Activated CD4-positive, alpha-beta memory T cell treated with anti-CD3 and anti-CD28 coated beads, Interleukin-2, amount 10 ng/mL, durations not matched to agents 7 days and 5 days (primary cell): ENCODE measurements at places on chromosomes 1 and 21. TPM values are rescaled to one million over a fixed set of nuclear protein-coding genes. Genes with fewer than 3 reads are reported as not detected.

DNA sequence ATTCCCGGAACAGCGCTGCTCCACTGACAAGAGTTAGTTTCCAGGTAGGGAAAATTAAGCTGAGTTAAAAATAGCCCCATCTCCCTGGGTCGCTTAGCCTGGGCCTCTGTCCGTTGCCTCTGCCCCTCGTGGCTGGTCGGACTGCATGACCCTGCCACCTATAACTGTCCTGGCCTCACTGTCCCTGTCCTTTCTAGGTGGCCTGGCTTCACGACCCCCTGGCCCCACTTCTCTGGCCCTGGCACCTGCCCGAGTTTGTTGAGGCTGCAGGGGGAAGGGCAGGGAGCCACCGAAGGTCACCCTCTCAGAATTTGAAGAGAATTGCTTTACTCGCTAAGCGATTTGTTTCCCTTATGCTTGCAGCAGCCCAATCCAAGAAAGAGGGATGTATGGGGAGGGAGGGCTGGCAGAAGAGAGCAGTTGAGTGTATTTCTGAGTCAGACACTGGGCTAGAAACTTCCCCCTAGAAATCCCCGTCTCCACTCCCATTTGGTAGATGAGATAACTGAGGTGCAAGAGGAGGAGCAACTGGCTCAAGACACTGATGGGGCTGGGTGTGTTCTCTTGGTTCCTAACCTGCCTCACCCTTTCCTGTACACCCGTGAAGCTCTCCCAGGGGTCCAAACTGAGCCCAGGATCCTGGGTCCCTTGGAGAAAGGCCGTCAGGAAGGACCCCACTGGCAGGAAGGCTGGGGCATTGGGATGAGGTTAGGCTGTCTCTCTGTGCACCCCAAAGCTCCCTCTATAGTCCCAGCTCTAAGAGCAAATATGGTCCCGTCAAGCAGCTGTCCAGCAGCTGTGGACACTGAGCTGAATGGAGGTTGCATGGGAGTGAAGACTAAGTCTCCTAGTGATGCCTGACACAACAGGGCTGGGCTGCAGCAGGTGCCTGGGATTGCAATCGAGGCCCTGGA is 2.9 kb upstream of the EDN2 start:
- DNase-seq, result no peak

PAQR6 gene
- total RNA-seq, result 6.3 TPM

DNA sequence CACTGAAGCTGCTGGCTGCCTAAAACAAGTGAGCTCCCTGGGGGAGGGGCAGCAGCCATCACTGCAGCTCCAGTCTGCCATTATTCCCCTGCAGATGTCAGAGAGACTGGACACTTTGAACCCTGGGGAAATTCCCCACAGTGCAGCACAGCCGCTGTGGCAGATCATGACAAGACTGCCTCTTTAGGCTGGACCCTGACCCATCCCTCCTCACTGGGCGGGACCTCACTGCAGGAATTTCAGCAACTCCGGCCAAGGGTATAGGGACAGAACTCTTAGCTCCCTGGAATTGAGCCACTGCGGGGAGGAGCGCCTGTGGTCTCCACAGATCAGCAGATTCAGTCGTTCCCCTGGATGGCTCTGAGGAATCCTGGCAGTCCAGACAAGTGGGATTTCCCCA is 964.6 kb downstream of the BRINP3 start:
- DNase-seq, result no peak

GRCh38 chr1:41754540-41754939 is 164.2 kb downstream of the HIVEP3 start:
- peak; percentile 34 for DNase-seq

GRCh38 chr1:43565600-43566360 is 35.1 kb downstream of the PTPRF start:
- DNase-seq, result peak; percentile 66

- no peak for DNase-seq
Observed at GRCh38 chr1:189774721-189775287, 702.9 kb downstream of the BRINP3 start.

DNA sequence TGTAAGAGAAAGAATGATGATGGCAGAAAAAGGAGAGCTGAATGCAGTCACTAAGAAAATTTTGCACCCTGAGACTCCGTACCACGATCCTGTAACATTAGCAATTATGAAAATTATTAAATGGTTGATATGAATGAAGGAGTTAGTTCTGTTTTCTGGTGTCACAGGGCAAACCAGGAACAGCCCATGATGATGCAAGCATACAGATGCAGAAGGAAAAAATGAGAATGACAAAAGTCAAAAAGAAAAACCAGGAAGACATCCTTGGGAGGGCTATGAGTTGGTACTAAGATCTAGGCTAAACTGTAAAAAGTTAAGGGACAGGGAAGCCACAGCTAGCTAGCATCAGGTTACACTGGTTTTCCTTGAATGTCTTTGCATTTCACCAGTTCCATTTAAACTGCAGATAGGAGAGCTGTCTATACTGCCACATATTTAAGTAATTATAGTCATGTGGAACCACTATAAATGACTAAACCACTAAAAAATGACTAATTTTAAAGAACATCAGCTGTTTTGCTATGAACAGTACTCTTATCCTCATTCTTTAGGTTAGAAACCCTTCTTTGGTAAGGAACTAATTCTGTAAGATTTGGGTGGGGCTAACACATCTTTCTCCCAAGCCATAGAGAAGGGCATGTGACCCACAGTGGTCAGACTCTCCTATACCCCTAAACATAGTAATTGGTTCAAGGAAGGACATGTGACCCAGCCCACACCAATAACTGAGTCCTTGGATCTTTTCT is 11.4 kb downstream of the DOCK7 start:
- DNase-seq, result no peak

PRR9 gene
- total RNA-seq, result not detected
